Progenitor cell of endocrine pancreas (in vitro differentiated cells): ENCODE measurements at places on chromosomes 5 and 9. TPM values are rescaled to one million over a fixed set of nuclear protein-coding genes. Genes with fewer than 3 reads are reported as not detected.

Gene FOXD4L3
- total RNA-seq: 0.36 and 0.44 TPM in 2 replicates

Gene LCP2
- not detected in 2 replicates for total RNA-seq

Gene TAF1L
- not detected in 2 replicates for total RNA-seq

Gene ACOT12
- not detected in 2 replicates for total RNA-seq

Gene PLPPR1
- 12.2 TPM in 2 replicates for total RNA-seq

Gene ANKRD34B
- total RNA-seq: 0.17 and 0.20 TPM in 2 replicates

- no peaks in the 10 kb centered on the region for H3K36me3 ChIP-seq
- H3K27ac ChIP-seq: no peak overlapping the region
- no peak for DNase-seq
- H3K4me3 ChIP-seq: no peak overlapping the region
Measured at GRCh38 chr9:109274884-109275730, 45.8 kb downstream of the EPB41L4B start.

DNA sequence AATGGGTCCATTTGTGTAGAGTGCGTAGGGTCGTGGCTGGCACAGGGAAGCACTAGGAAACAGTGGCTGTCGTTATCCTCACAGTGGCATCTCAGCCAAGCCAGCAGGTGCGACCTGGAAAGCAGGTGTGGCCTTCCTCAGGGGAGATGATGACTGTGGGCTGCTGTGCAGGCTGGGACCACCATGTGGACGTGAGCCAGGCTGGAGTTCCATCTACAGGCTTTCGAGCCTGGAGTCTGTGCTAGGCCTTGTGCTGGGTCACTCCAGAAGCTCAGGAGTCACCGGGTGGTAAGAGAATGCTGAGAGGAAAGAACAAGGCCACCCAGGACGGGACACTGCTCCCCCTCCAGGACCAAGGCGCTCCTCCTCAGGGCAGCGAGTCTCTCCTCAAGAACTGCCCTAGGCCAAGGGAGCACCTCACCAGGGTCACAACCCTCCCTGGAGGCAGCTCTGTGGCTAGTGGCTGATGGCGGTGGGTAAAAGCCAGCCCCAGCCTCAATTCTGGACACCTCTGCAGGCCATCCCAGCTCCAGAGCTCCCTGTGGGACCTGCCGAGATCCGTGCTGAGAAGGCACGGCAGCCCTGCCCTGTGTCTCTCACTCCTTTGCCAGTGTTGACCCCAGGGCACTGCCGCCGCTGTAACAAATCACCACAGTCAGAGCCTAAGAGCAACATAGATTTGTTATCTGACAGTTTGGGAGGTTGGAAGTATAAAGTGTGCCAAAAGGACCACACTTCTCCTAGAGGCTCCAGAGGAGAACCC, 36.0 kb downstream of the WHRN start:
- H3K36me3 ChIP-seq: peaks cover 1% of the 10 kb centered on the region
- H3K4me1 ChIP-seq: no peaks in the 10 kb centered on the region
- no peaks in the 10 kb centered on the region for H3K27me3 ChIP-seq
- DNase-seq: no peak
- H3K4me3 ChIP-seq: no peak overlapping the region

- no peaks in the 10 kb centered on the region for H3K27me3 ChIP-seq
- peaks cover 2% of the 10 kb centered on the region for H3K4me1 ChIP-seq
- DNase-seq: no peak
- no peaks in the 10 kb centered on the region for H3K36me3 ChIP-seq
- no peak overlapping the region for H3K4me3 ChIP-seq
- no peak overlapping the region for H3K27ac ChIP-seq
Measured at GRCh38 chr5:169183576-169183975, 117.4 kb downstream of the SLIT3 start.

DNA sequence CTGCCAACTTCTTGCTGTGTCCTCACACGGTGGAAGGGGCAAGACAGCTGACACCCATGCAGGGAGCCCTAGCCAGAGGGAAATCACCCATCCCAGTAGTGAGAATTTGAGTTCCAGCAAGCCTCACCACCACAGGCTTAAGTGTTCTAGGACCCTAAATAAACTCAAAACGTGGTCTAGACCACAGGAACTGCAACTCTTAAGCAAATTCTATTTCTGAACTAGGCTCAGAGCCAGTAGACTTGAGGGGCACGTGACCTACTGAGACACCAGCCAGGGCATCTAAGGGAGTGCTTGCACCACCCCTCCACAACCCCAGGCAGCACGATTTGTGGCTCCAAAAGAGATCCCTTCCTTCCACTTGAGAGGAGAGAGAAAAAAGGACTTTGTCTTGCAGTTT, 96.0 kb upstream of the PHF24 start:
- H3K4me3 ChIP-seq: no peak overlapping the region
- no peaks in the 10 kb centered on the region for H3K36me3 ChIP-seq
- peaks cover 24% of the 10 kb centered on the region for H3K27me3 ChIP-seq
- no peaks in the 10 kb centered on the region for H3K4me1 ChIP-seq
- DNase-seq: no peak

- H3K36me3 ChIP-seq: no peaks in the 10 kb centered on the region
- H3K27me3 ChIP-seq: peaks cover 11% of the 10 kb centered on the region
- peaks cover 33% of the 10 kb centered on the region for H3K4me1 ChIP-seq
Measured at GRCh38 chr5:172775326-172776234, 4.6 kb upstream of the DUSP1 start.

- H3K4me1 ChIP-seq: peaks cover 4% of the 10 kb centered on the region
- H3K36me3 ChIP-seq: no peaks in the 10 kb centered on the region
- H3K27ac ChIP-seq: no peak overlapping the region
- H3K4me3 ChIP-seq: no peak overlapping the region
- no peak for DNase-seq
Measured at GRCh38 chr5:435961-436640, 6.9 kb upstream of the EXOC3 start.
